GM10248 (cell line): ENCODE measurements at places on chromosomes 7 and 10.

DNA sequence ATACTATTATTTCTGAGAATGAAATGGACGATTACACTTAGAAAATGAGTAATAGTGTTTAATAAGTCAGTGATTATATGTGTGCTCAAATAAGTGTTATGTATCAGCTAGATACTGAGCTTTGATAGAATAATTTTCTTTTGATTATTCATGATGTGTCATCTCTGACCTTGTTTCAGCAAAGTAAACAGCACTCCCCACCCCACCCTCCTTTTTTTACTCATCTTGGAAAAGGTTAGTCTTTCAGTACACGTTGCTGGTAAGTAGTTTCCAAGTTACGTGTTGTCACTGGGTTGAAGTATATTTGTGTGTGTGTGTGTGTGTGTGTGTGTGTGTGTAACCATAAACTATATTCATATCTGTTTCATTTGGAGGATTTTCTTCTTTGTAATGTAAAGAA is 84.1 kb downstream of the GNAI1 start:
- DNase-seq, result no peak

DNA sequence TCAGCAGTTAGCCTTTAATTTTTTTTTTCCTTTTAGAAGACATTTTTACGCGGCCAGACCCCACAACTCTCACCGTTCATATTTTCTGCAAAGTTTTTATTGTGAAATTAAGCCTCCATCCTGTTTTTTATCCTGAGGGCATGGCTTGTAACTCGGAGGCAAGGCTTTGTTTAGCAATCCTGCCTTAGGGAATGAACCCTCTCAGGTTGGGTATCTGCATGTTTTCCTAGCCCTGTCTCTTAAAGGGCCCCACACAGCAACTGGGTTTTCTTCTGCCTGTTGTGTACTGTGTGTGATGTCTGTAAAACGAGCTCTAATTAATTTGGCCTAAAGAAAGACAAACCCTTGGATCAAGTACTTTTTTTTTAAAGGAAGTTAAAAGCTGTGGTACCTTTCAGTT is 130.2 kb upstream of the COBL start:
- no peak for DNase-seq

GRCh38 chr7:50633414-50633710 is 68.2 kb upstream of the DDC start:
- no peak for DNase-seq

DNA sequence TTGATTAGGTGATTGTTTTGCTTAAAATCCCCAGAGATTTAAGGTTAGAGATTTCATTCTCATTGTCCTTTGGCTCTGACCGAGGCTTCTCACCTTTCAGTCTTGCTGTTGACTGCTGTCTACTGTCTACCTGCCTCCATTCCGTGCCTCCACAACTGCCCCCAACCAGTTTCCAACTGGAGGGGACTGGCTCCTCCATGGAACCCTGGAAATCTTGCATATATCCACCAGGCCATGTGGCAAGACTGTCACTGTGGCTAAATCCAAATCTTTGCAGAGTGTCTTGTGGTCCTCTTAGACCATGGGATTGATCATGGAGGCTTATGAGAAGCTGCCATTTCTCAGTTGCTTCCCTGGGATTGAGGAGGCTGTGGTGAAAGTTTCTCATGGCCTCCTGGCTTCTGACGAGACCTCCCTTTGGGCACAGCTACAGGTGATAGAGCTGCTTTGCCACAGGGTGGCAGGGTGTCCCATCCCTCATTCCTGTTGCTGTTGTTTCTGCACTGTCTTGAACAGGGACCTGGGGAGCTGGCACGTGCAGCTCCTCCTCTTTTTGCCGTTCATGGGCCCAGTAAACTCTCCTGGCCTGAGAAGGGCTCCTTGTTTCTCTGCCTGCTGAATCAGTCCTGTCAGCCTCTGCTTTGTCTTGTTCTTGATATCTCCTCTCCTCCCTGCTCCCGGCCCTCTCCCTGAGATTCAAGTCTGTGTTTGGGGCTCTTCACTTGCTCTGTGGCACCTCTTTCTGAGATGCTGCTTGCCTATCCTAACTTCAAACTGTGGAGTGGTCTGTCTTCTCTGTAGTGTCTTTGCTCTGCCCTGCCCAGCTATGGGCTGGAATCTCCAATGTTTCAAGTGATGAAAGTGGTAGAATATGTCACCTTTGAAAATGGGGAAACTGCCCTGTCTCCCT is 63.6 kb upstream of the IGFBP3 start:
- DNase-seq, result no peak

DNA sequence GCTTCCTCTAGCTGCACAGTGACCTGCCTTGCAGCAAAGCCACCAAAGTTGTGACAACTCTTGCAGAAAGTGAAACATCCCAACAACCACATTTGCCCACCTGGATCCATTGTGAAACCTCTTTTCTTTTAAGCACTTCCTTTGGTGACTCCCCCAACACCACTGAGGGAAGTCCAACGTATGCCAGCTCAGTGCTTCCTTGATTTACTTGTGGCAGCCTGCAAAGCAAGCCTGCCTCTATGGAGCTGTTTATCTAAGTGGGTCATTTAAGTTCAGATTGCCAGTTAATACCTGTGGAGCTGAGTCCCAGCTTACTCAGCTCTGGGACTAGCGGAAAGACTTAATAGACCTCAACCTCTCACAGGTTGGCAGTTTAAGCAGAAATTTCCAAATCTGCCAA is 230.8 kb upstream of the GHITM start:
- DNase-seq, result no peak

DNA sequence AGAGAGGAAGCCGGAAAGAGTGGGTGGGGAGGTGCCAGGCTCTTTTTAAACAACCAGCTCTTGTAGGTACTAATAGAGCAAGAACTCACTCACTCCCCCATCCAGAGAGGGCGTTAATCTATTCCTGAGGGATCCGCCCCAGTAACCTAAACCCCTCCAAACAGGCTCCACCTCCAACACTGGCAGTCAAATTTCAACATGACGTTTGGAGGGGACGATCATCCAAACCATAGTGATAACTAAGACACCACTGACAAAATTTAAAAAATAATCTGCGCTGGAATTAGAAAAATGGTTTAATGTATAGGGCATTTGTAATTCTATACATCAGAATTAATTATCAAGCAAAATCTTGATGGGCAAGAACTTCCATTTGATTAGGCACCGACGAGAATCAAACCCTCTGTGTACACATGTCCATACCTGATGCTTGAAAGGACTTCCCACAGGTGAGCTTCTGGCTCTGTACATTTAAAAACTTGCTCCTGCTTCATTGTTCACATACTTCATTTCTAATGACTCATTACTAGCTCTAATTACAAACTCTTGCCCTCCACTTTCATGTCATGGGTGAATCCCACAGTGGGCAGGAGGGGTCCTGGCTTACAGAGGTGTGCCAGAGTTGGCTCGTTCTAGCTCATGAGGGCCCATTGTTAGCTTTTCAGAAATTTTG is 20.6 kb upstream of the KDM7A start:
- DNase-seq, result no peak

- no peak for DNase-seq
These were observed 199.6 kb downstream of the WDR37 start for GRCh38 chr10:1255600-1256431.

- DNase-seq, result no peak
These were observed 879.0 kb upstream of the CELF2 start for GRCh38 chr10:10138685-10139084.
